CD8-positive, alpha-beta memory T cell (primary cell): ENCODE measurements at places on chromosomes 5 and 9. TPM values are rescaled to one million over a fixed set of nuclear protein-coding genes. Genes with fewer than 3 reads are reported as not detected.
A peak's percentile ranks its signal among the peaks of the same experiment; 100 is the strongest.

RAB3C gene
- not detected for polyA plus RNA-seq

TAF11L11 gene
- not detected for polyA plus RNA-seq

FOXD4L3 gene
- polyA plus RNA-seq, result not detected

OCLN gene
- 0.14 TPM for polyA plus RNA-seq

ZBTB43 gene
- 14.6 TPM for polyA plus RNA-seq

PCDHGB4 gene
- polyA plus RNA-seq, result 0.08 TPM

PCDHB16 gene
- not detected for polyA plus RNA-seq

DOLPP1 gene
- 15.3 TPM for polyA plus RNA-seq

KIAA1958 gene
- polyA plus RNA-seq, result 2.4 TPM

MELK gene
- polyA plus RNA-seq, result not detected

GPBP1 gene
- 101 TPM for polyA plus RNA-seq

DNA sequence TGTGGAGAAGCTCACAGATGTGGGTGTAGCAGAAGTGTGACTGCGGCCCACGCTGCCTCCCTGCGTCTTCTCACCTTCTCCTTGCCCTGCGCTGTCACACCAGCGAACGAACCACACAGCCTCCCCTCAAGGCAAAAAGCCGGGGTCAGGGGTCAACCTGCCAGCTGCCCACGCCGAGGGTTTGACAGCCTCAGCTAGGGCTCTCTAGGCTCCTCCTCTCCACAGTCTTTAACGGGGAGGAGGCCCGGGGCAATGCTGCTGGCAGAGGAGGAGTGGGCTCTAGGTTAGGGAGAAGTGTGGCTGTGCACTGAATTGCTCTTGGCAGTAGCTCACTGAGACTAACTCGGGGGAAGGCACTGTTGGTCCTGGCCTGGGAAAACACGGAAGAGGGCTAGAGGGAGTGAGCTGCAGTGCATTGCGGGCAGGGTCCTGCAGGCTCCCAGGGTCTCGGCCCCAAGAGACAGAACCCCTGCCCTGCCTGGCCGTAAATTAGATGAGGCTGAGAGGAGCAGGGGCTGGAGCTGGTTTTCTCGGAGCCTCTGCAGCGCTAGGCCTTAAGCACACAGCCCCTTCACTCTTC is 4.2 kb upstream of the TRIM52 start:
- H3K4me3 ChIP-seq, result no peak overlapping the region
- no peak overlapping the region for H3K27ac ChIP-seq
- peaks cover 7% of the 10 kb centered on the region for H3K36me3 ChIP-seq
- no peaks in the 10 kb centered on the region for H3K27me3 ChIP-seq
- H3K4me1 ChIP-seq, result peaks cover 9% of the 10 kb centered on the region
- DNase-seq, result no peak

- peak; percentile 26 for DNase-seq
- peak overlapping the region; percentile 9 for H3K27ac ChIP-seq
- peaks cover 53% of the 10 kb centered on the region for H3K4me1 ChIP-seq
- H3K36me3 ChIP-seq, result peaks cover 35% of the 10 kb centered on the region
- H3K27me3 ChIP-seq, result no peaks in the 10 kb centered on the region
Observed at GRCh38 chr9:114592356-114592755, 4.8 kb downstream of the ATP6V1G1 start.

- no peak overlapping the region for H3K27ac ChIP-seq
- DNase-seq, result peak; percentile 66
- H3K4me1 ChIP-seq, result no peaks in the 10 kb centered on the region
- no peak overlapping the region for H3K4me3 ChIP-seq
Observed at GRCh38 chr5:111158105-111158744, 66.0 kb upstream of the CAMK4 start.

DNA sequence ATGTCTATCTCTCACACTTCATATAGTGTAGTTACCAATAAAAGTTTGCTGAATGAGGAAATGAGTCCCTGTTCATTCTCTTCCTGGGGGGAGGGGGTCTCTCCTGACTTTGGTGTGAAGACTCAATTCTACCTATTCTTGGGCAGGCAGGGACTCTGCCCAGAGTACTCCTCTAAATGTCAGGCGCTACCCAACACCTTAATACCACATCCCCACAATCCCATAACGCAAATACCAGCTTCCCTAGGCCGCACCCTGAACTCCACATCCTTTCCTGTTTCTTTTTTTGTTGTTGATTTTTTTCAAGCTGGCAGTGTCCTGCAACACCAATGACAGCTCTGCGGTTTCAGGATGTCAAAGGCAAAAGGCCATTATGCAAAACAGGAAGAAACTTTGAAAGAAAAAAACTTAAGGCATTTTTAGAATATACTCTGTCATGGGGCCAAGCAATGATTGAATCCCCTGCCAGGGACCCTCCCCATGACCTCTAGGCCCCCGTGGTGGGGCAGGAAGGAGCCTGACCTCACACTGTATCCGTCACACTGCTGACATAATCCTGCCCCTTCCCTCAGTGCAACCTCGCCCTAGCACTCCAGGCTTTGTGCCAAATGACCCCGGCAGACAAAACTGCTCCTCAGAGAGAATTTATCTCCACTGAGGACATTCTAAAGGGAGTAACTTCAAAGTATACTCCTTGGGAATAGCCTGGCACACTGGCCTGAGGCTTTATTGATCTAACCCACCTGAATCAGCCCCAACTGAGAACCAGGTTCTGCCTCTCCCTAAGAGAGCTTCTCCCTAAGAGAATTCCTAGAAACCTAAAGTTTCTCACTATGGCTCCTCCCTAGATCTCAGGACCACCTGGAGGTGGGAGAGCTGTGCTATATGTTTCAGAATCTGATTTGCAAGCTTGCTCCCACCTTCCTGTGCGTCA is 8.0 kb downstream of the B4GALT1 start:
- peak overlapping the region; percentile 86 for H3K27ac ChIP-seq
- DNase-seq, result peak; percentile 74
- H3K4me3 ChIP-seq, result peak overlapping the region; percentile 16

- no peak for DNase-seq
- no peaks in the 10 kb centered on the region for H3K36me3 ChIP-seq
- H3K27me3 ChIP-seq, result no peaks in the 10 kb centered on the region
- no peaks in the 10 kb centered on the region for H3K4me1 ChIP-seq
- no peak overlapping the region for H3K4me3 ChIP-seq
- H3K27ac ChIP-seq, result no peak overlapping the region
Observed at GRCh38 chr5:32779754-32780415, 68.8 kb downstream of the NPR3 start.

DNA sequence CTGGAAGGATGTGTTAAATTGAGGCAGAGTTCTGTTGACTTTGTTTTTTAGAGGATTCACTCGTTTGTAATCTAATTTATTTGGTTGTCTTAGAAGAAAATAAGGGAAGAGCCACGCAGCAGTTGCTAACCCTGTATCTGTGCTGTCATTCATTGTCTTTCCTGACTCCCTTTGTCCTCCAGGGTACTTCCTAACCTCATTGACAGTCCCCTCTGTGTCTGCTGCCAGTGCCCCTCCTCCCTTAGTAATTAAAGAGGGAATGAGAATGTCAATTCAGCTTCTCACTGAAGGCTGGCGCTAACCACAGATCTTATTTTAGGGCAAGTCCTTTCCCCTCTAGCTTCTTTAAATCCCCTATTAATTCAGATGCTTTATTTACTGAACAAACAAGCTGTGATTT is 84.0 kb downstream of the MAST4 start:
- no peaks in the 10 kb centered on the region for H3K27me3 ChIP-seq
- no peaks in the 10 kb centered on the region for H3K4me1 ChIP-seq
- no peak overlapping the region for H3K4me3 ChIP-seq
- no peak overlapping the region for H3K27ac ChIP-seq
- no peak for DNase-seq
- no peaks in the 10 kb centered on the region for H3K36me3 ChIP-seq

DNA sequence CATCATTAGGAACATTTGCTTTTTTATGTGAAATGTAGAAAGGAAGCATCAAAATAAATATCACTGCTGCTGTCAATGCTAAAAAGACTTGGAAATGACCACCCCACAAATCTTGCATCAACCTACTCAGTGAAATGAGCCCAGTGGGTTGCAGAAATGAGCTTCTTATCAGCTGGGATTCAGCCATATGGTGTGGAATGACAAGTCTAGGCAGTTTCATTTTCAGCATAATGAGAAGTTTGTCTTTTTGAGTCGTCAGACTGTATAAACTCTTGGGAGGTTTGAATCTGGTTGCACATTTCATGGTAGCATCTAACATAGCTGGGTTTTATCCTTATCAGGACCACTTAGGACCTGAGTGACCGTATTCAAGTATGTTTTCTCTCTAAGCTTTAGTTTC is 251.1 kb upstream of the PPP1R2B start:
- no peak overlapping the region for H3K27ac ChIP-seq
- no peaks in the 10 kb centered on the region for H3K36me3 ChIP-seq
- no peak overlapping the region for H3K4me3 ChIP-seq
- H3K27me3 ChIP-seq, result no peaks in the 10 kb centered on the region
- H3K4me1 ChIP-seq, result no peaks in the 10 kb centered on the region

DNA sequence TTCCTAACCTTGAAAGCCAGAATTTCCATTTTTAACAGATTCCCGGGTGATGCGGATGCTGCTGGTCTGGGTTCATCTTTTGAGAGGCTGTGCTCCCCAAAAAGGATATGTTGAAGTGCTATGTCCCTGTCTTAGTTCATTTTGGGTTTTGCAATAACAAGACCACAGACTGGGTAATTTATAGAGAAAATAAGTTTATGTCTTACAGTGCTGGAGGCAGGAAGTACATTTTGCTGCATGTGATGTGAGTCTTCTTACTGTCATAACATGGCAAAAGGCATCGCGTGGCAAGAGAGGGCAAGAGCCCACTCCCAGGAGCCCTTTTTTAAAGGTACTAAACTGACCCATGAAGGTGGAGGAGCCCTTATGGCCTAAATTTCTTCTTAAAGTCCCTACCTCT is 114.1 kb downstream of the DAPK1 start:
- H3K4me1 ChIP-seq, result no peaks in the 10 kb centered on the region
- no peak overlapping the region for H3K27ac ChIP-seq
- no peak overlapping the region for H3K4me3 ChIP-seq
- no peaks in the 10 kb centered on the region for H3K27me3 ChIP-seq
- no peak for DNase-seq
- no peaks in the 10 kb centered on the region for H3K36me3 ChIP-seq

- H3K4me1 ChIP-seq, result no peaks in the 10 kb centered on the region
- no peaks in the 10 kb centered on the region for H3K27me3 ChIP-seq
- H3K27ac ChIP-seq, result no peak overlapping the region
- DNase-seq, result no peak
- no peaks in the 10 kb centered on the region for H3K36me3 ChIP-seq
Observed at GRCh38 chr5:103218164-103218563, 40.4 kb upstream of the MACIR start.

DNA sequence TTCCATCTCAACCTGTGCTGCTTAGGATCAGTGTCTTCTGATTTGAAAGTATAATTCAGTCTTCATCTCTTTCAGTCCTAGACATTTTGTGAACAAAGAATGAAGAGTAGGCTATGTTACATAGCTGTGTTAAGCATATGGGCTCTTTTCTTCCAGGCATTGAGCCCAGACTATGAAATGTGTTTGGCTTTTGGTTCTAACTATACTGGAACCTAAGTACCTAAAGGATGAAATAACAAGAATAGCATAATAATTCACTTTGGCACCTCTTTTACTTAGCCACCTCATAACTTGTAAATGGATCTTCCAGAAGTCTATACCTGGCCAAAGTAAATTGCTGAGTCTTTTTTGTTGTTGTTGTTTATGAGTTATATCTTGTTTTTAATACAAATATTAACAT is 71.4 kb downstream of the SLF1 start:
- no peaks in the 10 kb centered on the region for H3K27me3 ChIP-seq
- no peak for DNase-seq
- no peak overlapping the region for H3K4me3 ChIP-seq

DNA sequence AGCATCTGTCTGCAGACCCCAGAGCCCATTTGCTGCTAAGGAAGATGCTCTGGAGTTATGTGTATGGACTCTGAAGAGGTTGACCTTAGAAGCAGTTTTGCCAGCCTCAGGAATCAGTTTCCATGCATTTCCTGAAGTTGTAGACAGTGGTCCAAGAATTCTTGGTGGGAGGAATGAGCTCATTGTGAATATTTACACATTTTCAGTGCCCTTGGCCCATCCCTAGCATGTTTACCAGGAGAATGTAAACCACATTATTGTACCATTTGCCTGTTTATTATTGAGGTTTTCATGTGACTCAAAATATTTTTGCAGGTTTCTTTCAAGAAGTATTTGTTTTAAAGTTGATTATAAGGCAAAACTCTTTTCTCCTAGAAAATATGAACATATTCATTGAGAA is 93.8 kb downstream of the NXNL2 start:
- H3K27me3 ChIP-seq, result no peaks in the 10 kb centered on the region
- H3K36me3 ChIP-seq, result no peaks in the 10 kb centered on the region

DNA sequence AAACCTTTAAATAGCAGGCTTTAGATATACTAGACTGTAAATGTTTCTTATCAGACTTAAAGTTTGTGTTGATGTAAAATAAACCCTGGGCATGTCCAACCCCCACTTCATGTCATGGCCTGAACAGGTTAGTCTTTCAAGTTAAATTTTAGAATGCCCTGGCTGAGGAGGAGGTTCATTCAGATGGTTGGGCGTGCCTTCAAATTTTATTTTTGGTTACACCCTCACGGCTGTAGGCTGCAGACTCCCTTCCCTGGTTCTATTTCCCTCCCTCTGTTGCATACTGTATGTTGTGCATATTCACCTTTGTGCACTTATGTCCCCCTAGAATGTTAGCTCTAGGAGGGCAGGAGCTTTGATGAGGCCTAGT is 5.3 kb upstream of the BICD2 start:
- no peaks in the 10 kb centered on the region for H3K27me3 ChIP-seq
- no peak for DNase-seq
- no peak overlapping the region for H3K27ac ChIP-seq
- peaks cover 19% of the 10 kb centered on the region for H3K4me1 ChIP-seq

GRCh38 chr9:82938426-82939218 is 124.3 kb downstream of the RASEF start:
- H3K4me1 ChIP-seq, result no peaks in the 10 kb centered on the region
- no peak overlapping the region for H3K4me3 ChIP-seq
- no peaks in the 10 kb centered on the region for H3K36me3 ChIP-seq
- H3K27me3 ChIP-seq, result no peaks in the 10 kb centered on the region
- no peak for DNase-seq

- no peaks in the 10 kb centered on the region for H3K36me3 ChIP-seq
- DNase-seq, result no peak
- H3K27me3 ChIP-seq, result no peaks in the 10 kb centered on the region
- H3K27ac ChIP-seq, result no peak overlapping the region
- no peaks in the 10 kb centered on the region for H3K4me1 ChIP-seq
Observed at GRCh38 chr9:112531666-112532282, 45.1 kb downstream of the KIAA1958 start.

DNA sequence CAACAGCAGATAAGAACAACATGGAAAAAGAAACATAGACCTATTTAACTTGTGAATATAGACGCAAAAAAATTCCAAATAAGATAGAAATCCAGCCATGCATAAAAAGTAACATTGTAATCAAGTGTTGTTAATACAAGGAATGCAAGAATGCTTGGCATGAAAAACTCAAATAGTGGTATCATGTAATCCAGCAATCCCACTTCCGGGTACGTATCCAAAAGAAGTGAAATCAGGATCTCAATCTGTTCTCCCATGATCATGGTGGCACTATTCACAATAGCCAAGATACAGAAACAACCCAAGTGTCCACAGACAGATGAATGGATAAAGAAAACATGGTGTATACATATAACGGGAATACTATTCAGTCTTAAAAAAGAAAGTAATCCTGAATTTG is 437.4 kb downstream of the ARHGEF28 start:
- H3K4me3 ChIP-seq, result no peak overlapping the region
- no peaks in the 10 kb centered on the region for H3K27me3 ChIP-seq
- H3K27ac ChIP-seq, result no peak overlapping the region
- no peaks in the 10 kb centered on the region for H3K4me1 ChIP-seq
- H3K36me3 ChIP-seq, result no peaks in the 10 kb centered on the region

- no peaks in the 10 kb centered on the region for H3K27me3 ChIP-seq
- no peak overlapping the region for H3K4me3 ChIP-seq
- no peaks in the 10 kb centered on the region for H3K36me3 ChIP-seq
- H3K4me1 ChIP-seq, result no peaks in the 10 kb centered on the region
- no peak overlapping the region for H3K27ac ChIP-seq
Observed at GRCh38 chr5:171709930-171710329, 75.7 kb upstream of the SMIM23 start.
